AG20443 (cell line): ENCODE measurements at places on chromosomes 16 and 17.

- DNase-seq = no peak
Observed at GRCh38 chr17:60039114-60039846, 39.4 kb downstream of the HEATR6 start.

GRCh38 chr16:50261707-50262235, 4.6 kb upstream of the ADCY7 start:
- no peak for DNase-seq

GRCh38 chr17:689556-690275, 24.9 kb downstream of the VPS53 start:
- no peak for DNase-seq

DNA sequence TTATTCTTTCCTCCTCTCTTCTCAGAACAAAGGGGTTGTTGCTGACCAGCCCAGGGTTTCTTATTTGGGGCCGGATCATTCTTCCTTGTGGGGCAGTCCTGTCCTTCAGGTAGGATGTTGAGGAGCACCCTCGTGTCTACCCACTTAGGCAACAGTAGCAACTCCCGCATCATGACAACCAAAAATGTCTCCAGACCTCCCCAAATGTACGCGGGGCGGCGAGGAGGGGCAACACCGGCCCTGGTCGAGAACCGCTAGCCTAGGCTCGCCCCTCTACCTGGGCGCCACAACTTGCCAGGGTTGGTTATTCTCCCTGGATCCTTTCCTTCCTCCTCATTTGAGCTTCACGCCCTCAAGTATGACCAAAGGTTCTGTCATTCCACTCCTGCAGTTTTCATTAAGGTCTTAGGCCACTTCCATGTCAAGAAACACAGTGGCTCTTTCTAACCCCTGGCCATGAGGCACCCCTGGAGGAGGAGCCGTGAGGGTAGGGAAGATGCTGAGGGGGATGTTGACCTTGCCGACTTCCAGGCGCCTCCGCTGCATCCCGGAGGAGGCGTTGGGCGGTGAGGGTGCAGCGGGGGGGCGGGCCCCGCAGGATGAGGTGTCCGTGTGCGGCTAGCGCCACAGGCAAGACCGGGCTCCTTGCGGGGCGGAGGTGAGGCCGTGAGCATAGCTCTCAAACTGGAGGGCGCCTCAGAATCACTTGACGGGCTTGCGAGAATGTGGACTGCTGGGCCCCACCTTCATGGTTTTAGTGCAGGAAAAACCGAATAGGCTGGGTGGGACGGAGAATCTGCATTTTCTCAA, 712 bp upstream of the SPECC1 start:
- DNase-seq = peak; percentile 37

DNA sequence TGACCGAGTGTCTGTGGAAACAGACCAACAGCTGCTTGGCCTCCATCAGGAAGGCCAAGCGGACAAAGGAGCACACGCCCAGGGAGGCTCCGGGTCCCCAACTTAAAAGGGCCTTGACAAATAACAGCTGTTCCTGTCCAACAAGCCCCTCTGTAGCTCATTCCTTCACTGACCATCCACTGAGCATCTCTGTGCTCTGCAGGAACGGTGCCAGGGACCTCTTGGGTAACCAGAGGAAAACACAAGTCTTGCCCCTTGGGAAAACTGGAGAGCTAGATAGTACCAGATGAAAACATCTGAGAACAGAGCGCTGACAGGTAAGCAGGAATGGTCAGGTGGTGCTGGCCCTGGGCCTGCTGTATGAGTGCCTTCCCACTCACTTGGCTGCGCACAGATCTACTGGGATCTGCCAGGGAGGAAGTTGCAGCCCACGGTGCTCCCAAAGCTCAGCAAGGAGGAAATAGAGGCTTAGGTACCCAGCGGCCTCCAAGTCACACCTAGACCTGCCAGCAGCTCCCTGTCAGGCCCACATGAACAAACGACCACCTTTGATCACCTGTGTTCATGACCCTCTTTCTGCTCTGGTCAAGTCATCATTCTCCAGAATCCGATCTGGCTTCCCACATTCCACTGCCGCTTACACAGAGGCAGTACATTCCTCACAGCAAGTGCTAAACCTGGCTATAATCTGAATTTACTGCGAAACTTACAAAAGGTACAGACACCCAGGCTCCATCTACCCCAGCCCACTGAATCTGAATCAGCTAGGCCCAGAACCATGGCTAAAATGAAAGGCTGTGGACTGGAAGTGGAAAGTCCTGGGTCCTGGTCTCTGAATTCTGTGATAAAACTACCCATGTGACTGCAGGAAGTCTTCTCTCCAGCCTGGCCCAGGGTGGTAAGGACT, 12.5 kb downstream of the DCAKD start:
- DNase-seq = no peak
